ENCODE measurements at places on chromosomes 2 and 18.

GRCh38 chr2:187505065-187505672 is 49.1 kb downstream of the TFPI start:
- DNase-seq, result no peak

GRCh38 chr2:232568161-232568560 is 17.7 kb downstream of the EIF4E2 start:
- no peak for DNase-seq

DNA sequence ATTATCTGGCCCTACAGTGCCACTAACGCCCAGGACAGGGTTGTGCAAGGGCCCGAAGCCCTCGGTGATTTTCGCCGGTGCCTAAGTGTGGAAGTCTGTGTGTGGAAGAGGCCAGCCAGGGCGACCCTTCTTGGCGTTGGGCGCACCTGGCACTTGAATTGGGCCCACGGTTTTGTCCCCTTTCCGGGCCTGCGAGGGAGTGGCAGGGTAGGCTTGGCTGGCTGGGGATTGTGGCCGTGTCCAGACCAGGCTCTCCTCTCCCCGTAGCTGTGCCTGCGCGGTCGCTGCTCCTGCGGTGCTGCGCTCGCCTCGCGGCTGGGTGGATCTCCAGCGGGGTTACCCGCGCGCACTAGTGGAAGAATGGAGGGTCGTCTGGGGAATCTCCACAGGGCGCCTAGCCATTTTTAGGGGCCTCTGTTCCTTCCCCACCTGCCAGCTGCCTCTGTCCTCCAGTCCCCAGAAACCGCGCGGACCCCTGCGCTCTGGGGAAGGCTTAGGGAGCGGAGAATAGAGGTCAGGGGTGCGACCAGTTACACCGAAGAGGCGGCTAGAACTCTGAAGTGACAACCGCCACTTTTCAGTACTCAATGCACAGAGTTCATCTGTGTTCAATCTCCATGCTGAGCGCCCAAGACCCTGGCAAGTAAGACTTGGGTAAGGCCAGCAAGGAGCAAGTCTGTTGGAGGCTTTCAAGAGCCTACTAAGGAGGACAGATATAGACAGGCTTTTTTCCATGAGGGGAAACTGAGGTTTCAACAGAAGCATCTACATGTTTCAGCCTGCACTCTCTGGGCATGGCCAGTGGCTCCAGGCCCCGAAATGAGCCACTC is 16.0 kb downstream of the EVX2 start:
- no peak for DNase-seq

- DNase-seq, result no peak
Observed at GRCh38 chr2:229129738-229130371, 141.2 kb downstream of the PID1 start.

DNA sequence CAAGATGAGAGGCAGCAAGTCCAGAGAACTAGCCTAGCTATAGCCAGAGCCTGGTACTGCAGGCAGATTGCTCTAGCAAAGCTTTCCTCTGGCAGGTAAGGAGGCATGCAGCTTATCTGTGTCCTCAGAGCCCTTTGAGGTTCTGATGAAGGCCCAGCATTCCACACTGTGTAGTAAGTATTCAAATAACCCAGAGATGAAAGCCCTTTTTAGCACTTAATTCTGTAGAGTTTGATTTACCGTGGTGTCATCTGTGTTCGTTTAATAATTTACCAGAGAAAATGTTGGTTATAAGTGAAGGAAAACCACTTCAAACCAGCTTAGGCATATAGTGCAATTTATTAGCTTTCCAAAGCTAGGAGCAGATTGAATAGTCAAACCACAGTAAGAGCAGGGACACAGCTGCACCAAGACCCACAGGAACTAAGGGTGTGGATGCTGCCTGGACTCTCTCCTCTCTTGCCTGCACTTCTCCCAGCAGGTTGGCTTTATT is 226.6 kb downstream of the BABAM2 start:
- no peak for DNase-seq

DNA sequence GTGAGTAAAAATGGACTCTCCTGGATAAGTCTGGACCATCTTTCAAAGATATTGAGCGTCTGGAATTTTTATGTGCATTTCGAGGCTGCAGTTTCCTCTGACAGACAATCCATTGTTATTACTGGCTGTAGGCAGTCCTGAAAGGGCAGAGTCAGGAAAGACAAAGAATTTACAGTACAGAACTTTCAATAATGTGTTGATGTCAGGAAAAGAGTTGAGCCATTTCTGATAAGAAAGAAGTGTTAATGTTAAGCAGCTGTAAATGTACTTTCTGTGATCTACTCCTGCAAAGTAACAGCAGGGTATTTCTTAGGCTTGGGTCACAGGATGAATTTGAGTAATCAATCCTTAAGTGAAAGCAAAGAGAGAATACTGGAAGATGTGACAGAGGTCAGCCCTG is 29.8 kb downstream of the TSPYL6 start:
- no peak for DNase-seq
